Fibroblast of upper back skin (primary cell): ENCODE measurements at places on chromosomes 5 and 9.

GRCh38 chr5:157217289-157218024 is 36.8 kb downstream of the ITK start:
- DNase-seq: no peak

- no peak for DNase-seq
These were observed 146.3 kb downstream of the ERCC6L2 start for GRCh38 chr9:96021551-96022444.

- DNase-seq: no peak
These were observed 384.8 kb downstream of the ELAVL2 start for GRCh38 chr9:23441275-23441674.

GRCh38 chr9:38141746-38142591 is 72.9 kb upstream of the SHB start:
- DNase-seq: peak; percentile 88
